Small intestine (tissue), 16 donors: ENCODE measurements at places on chromosomes 2 and 18.
A peak's percentile ranks its signal among the peaks of the same experiment; 100 is the strongest.

DNA sequence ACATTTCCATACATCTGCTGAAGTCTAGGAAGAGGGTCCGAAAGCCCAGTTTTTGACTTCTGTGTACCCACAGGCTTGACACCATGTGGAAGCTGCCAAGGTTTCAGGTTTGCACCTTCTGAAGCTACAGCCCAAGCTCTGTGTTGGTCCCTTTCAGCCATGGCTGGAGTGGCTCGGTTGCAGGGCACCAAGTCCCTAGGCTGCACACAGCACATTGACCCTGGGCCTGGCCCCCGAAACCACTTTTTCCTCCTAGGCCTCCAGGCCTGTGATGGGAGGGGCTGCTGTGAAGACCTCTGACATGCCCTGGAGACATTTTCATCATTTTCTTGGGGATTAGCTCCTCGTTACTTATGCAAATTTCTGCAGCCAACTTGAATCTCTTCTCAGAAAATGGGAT, 55.7 kb downstream of the CCDC141 start:
- DNase-seq, result no peak

- DNase-seq, result no peak
Measured at GRCh38 chr18:39415471-39415870, 1849.9 kb upstream of the CELF4 start.

DNA sequence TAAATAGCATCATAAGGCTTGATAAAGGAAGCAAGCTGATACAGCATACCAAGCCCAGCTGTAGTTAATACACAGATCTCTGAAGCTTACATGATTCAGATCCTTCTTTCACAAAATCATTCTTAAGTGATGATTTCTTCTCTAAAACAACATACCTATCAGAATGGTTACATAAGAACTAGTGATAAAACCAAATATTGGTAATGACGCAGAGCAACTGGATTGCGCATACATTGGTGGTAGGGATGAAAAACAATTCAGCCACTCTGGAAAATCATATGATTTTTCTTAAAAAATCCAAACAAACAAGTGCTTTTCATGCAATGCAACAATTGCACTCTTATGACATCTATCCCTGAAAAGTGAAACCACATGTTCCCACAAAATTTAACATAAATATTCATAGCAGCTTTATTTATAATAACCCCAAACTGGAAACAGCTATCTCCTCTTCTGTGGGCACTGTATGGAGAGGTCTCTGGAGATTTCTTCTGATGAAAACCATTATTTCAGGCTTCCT, 153.6 kb upstream of the DSEL start:
- DNase-seq, result no peak

DNA sequence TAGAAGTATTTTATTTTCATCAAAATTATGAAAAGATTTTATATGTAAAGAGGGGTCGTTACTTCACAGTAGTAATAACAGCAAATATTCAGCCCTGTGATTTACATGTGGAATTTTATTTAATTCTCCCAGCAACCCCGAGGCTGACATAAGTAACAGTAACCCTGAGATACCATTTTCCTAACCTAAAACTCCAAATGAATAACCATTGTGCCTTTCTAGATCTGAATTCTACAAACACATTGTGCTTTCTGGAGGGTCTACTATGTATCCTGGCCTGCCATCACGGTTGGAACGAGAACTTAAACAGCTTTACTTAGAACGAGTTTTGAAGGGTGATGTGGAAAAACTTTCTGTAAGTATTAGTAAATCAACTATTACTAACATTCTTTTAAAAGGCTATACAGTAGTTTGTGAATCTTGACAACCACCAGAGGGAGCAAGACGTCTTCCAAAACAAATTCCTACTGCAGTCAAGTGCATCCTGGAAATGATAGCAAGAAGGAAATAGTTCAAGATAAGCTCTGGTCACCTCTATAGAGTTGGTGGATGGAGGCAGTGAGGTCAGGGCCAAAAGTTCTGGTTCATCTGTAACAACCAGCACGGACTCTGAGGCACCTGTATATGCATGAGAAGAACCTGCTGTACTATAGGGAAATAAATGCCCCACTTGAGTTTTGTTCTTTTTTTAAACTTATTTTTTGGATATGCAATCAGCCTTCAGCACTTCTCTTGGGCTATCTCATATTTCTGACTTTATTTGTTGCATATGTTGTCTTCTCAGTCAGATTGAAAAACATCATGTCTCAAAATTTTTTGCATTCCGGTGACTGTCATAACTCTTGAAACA, 37.4 kb downstream of the ACTR2 start:
- peak; percentile 85 for DNase-seq

DNA sequence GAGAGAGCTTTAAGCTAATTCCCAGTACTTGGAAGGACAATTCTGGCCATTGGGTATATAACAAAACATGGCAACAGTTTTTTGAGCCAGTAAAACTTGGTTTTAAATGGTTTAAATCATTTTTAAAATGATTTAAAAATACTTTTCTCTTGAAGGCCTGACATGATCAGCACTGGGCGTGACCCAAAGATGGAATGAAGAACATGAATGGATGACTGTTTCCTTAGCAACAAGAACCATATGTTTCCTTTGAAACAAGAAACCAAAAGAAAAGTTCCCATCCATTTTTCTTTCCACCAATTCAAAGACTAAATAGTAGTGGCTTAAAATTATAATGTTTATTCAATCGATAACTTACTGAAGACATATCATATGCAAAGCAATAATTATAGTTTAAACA, 348.3 kb upstream of the FIGN start:
- DNase-seq, result no peak

DNA sequence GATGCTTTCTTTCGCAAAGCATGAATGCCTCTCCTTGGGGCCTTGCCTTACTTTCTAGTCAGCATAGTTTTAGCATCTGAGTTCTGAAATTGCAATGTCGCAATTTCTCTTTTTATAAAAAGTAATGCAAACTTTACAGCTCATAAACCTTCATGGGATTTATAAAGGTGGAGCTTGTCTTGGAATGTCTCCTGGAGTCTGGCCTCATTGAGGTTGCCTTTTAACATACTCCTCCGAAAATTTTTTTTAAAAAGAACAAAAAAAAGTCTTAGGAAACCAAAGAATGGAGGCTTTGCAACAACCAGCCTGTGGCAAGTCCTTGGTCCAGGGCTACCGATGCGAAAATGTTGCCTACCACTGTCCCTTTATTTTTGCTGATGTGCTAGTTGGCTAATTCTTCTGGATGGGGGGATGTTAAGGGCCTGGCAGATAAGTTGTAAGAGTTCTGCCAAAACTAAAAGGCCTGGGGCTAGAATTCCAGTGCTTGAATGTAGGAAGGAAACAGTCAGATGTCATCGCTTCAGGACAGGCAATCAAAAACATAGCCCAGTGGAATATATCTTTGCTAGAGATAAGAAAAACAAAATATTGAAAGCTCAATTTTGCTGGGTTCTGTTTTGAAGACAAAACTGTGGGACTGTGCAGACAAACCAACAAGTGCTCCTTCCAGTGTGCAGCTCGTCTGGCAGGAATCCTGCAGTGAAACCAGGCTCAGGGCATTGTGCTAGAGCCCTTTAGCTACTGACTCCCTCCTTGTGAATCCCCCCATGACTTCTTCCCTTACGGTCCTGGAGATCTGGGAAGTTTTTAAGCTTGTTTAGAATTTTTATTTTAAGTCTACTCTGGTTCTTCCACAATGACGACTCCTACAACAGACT, 213.0 kb downstream of the PIEZO2 start:
- no peak for DNase-seq

- no peak for DNase-seq
Measured at GRCh38 chr2:46018773-46019591, 278.2 kb upstream of the EPAS1 start.

DNA sequence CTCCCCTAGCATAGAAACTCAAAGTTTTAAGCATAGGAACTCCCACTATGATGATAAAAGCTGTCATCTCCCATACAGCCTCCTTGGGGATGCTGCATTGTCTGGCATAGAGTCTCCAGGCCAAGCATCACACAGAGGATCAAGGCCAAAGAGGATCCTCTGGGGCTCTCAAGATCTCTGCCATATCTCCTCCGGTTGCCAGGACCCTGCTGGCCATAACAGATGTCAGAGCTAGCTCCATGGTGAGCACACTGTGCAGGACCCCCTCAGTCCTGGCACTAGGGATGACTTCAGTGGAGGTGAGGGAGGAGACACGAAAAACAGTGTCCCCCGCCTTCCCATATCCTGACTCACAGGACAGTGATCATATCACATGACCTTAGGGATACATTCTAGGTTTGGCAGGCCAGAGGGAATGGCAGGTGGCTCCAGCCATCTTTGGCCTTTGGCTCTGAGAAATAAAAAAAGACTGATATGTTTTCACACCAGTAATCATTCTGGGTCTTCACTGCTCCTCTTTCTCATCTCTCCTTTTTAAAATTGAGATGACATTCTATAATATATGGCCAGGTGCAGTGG, 235.0 kb downstream of the MYCN start:
- DNase-seq, result no peak

DNA sequence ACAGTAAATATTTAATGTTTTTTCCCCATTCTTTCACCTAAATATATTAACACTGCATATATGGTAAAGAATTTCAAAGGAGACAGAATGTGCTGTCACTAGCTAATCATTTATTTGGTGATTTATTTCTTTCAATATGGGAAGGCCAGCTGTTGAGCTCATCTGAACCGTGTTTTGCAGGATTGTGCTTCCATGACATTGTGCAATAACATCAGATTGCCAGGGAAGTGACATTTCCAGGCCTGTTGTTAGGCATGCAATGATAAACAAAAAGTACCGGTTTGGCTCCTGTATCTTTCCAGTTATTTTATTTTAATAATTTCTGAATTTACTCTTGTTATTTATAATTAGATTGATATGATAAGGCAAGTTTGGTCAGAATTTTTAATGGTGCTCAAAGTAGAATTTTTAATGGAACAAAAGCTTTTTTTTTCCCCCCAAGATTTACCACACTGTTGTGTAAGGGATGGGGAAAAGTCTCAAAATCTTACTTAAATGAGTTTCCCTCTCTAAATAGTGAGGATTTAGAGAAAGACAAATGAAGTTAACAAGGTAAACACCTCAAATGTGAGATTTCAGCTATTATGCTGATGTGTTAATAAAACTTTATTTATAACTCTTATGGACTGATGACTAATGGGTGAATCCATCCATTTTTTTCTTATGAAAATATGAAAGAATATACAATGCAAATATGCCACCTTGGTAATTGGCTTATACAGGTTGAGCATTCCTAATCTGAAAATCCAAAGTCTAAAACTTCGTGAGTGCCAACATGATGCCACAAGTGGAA, 52.7 kb downstream of the MALT1 start:
- DNase-seq, result no peak

- DNase-seq, result no peak
Measured at GRCh38 chr2:231707625-231707926, 749 bp upstream of the PTMA start.

GRCh38 chr18:8696749-8697211, 8.6 kb upstream of the MTCL1 start:
- DNase-seq, result peak; percentile 62

DNA sequence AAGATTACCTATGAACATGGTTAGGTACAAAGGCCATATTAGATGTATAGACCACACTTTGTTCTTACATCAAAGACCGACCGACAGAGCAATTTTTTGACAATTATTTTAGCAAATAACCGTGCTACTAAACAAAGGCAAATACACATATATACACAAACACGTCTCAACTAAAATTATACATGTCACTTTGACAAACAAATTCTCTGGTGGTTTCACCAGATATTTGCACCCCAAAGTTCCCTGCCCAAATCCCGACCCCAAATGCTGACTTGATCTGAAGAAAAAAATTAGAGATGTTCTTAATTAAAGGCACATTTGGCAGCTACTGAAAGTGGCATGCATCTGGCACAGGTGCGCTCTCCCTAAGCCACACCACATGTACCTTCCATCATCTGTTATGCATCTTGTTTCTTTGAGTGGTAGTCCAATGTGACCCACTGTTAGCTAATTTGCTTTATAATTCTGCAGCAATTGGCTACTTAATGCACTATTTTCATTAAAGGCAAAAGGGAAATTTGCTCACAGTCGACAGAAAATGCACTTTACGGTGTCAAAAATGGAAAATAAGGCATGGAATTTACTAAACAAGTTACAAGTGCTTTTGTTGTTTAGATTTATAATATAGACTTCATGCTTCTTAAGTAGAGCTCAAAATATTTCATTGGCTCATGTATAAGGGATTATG, 92.1 kb downstream of the ARHGEF33 start:
- DNase-seq, result peak; percentile 26

DNA sequence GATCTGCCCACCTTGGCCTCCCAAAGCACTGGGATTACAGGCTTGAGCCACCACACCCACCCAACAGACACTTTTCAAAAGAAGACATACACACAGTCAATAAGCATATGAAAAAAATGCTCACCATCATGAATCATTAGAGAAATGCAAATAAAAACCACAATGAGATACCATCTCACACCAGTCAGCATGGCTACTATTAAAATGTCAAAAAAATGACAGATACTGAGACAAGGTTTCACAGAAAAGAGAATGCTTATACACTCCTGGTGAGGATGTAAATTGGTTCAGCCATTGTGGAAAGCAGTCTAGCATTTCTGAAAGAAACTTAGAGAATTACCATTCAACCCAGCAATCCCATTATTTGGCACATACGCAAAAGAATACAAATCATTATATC, 1947.2 kb downstream of the SUCLG1 start:
- no peak for DNase-seq

DNA sequence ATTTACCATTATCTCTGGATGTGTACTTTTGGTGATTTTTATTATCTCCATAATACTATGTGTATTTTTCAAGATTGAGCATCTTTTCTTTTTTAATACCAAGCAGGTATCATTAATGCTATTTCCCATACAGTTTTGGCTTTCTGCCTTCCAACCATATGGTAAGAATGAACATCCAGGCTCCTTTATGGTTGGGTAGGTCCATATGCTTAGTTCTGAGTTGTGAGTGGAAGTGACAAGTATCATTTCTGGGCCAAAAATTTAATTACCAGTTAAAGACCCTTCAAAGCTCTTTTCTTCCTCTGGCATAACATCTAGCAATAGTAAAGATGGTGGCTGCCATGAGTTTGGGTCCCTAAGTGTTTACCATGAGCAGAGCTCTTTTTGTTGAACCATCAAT, 4.3 kb upstream of the RBM43 start:
- DNase-seq, result no peak

DNA sequence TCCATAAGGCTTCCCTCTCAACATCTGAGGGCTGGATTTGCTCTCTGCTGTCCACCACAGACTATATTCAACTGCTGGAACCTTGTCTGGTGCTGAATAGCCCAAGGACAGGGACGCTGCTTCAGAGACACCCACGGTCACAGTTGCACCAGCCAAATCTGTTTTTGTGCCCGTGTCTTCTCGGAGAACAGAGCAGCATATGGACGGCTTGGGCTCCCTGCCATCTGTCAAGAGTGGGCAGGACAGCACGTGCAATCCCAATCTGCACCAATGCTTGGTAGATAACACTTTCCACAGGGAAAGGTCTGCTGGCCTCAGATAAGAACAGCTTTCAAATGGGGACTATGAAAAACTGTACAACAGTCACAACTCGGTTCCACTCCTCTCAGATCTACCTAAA, 466.1 kb downstream of the TGIF1 start:
- DNase-seq, result no peak

- no peak for DNase-seq
Measured at GRCh38 chr2:19607400-19607799, 249.0 kb upstream of the OSR1 start.

GRCh38 chr2:136125236-136125635, 7.3 kb upstream of the CXCR4 start:
- no peak for DNase-seq
